ENCODE measurements at places on chromosomes 5 and 9.

GRCh38 chr5:113359419-113359818 lies 75.4 kb downstream of the TSSK1B start:
- no peak for DNase-seq

- no peak for DNase-seq
Observed at GRCh38 chr5:149423794-149424268, 44.7 kb upstream of the IL17B start.

- DNase-seq, result no peak
Observed at GRCh38 chr5:108398964-108399363, 17.1 kb upstream of the FBXL17 start.

GRCh38 chr5:158289967-158290366 lies 431.0 kb upstream of the CLINT1 start:
- no peak for DNase-seq

DNA sequence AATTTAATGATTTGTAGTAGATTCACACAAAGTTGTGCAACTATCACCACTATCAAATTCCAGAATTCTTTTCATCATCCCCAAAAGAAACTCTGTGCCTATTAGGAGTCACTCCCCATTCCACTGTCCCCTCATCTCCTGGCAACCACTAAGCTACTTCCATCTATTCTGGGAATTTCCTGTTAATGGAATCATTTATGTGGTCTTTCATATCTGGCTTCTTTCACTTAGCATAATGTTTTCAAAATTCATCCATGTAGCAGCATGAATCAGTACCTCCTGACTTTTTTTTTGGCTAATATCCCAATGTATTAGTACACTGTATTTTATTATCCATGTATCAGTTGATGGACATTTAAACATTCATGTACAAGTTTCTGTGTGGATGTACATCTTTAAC lies 157.6 kb downstream of the TTC39B start:
- DNase-seq, result no peak

- DNase-seq, result no peak
Observed at GRCh38 chr9:107699231-107699630, 209.7 kb upstream of the KLF4 start.

DNA sequence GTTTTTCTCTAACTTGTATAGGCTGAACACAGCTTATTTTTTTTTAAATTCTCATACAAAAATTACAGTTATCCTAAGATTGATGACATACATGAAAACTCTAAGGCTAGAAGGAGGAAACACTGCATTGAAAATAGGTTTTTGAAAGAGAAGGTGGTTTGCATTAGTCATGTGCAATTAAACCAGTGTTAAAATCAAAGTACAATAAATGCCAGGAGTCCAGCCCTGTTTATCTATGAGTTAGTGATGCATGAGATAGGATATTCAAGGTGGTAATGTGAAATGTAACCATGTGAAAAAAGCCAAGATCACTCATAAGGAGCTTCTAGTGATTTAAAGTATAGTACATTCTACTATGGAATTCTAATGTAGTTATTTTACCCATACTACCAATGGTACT lies 444.9 kb upstream of the CYLC2 start:
- DNase-seq, result no peak

GRCh38 chr5:31936683-31937082 lies 237.4 kb downstream of the GOLPH3 start:
- no peak for DNase-seq

DNA sequence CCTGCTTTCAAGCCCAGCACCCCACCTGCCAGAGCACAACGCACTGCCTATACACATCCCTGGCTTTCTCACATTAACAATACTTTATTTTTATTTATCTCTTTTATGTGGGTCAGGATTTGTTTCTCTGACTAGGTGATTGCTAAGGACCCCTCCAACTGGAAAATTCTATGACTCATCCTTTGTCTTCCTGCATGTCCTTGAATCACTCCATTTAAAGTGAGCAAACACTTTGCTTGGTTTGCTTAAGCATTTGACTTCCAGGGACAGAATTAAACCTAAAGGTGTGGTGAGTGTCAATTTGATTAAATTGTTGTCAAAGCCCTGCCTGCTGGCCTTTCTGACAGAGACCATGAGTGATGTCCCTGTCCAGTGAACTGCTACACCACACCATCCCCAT lies 536.5 kb upstream of the BRINP1 start:
- DNase-seq, result no peak

DNA sequence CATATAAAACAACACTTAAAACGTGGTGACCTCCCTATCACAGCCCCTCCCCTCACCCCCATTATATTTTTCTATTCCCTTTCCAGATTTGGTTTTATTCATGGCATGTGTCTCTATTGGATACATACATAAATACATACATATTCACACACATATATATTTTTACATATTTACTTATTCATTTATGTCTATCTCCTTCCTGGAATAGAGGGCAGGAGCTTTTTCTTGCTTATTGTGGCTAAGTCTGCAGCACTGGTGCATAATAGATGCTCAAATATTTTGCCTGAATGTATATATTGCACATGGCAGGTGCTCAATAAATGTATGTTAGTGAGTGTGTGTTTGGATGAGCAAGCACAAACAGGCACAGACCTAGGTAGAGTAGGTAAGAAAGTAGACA lies 2.5 kb downstream of the AGXT2 start:
- no peak for DNase-seq

DNA sequence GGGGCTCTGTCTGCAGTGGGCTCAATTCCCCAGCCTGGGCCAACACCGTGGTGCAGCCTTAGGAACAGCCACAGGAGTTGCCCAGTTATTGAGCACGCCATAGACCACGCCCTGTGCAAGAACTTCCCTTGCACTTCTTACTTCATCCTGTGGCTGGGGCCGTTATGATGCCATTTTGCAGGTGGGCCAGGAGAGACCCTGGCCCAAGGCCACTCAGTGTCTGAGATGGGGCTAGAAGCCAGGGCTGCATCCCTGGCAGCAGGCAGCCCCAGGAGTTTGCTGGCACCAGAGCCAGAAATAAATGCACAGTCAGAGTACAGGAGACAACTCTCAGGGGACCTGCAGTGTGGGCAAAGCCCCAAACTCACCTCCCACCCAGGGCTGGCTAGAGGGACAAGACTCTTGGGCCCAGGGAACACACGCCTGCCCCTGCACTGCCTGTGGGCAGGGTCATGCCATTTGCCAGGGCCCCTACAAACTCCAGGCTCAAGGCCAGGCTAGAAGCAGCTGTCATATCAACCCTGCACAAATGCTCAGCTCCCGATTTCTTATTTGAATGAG lies 6.7 kb downstream of the CORO2A start:
- no peak for DNase-seq

DNA sequence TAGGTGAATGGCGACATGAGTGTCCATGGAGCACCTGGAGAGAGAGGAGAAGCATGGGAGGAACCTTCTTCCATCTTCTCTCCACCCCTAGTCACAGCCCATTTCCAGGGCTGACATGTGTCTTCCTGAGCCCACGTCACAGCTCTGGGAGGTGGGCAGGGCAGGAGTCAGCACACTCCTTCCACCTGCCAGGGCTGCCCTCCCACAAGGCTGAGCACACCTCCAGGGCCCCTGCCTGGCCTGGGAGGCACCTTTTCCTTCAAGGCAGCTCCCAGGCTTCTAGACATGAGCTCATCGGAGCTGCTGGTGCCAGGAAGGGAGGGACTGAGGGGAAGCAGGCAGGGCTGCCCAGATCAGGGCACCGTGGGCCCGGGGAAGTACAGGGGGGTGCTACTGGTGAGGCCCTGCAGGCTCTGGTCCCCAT lies 13.6 kb upstream of the SYNPO start:
- no peak for DNase-seq

DNA sequence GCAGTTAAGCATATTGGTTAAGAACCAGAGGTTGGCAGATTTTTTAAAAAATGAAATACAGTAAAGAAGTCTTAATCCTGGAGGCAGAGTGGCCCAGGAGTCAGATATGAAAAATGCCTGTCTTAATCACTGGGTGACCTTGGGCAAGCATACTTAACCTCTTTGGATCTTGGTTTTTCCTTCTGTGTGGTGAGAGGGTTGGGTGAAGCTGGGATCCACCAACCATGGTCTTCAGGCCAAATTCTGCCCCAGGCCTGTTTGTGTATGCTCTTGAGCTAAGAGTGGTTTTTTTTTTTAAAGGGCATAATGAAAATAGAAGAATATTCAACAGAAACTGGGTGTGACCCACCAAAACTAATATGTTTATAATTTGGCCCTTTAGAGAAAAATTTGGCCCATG lies 20.0 kb upstream of the TEX48 start:
- DNase-seq, result no peak

- no peak for DNase-seq
Observed at GRCh38 chr9:128211186-128211980, 8.2 kb downstream of the DNM1 start.

GRCh38 chr9:34884747-34885189 lies 73.3 kb upstream of the PHF24 start:
- DNase-seq, result no peak

DNA sequence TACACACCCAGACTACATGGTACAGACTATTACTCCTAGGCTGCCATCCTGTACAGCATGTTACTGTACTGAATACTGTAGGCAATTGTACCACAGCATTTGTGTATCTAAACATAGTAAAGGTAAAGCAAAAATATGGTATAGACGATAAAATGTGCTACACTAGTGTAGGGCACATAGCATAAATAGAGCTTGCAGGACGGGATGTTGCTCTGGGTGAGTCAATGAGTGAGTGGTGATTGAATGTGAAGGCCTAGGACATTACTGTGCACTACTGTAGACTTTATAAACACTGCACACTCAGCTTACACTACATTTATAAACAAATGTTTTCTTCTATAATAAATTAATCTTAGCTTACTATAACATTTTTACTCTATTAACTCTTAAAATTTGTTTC lies 25.6 kb downstream of the ANKRD55 start:
- DNase-seq, result no peak

DNA sequence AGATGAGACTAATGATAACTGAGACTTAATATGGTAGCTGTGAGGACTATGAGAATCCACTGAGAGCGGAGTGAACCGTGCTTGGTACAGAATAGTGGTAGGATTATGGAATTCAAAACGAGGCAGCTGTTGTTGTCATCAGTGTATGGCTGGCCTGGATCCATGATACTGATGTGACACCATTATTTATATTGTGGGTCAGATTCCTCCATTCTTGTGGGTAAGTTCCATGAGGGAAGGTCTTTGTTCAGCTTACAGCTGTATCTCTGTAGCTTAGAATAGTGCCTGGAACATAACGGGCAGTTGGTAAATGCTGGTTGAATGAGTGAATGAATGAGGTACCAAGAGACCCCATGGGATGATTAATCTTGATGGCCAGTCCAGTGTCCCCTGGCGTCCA lies 61.8 kb downstream of the ACER2 start:
- DNase-seq, result no peak

- DNase-seq, result no peak
Observed at GRCh38 chr5:139705191-139705590, 57.0 kb downstream of the CXXC5 start.

- no peak for DNase-seq
Observed at GRCh38 chr9:113057193-113057592, 669 bp upstream of the ZFP37 start.

- no peak for DNase-seq
Observed at GRCh38 chr5:65017636-65018035, 248.9 kb downstream of the CWC27 start.

DNA sequence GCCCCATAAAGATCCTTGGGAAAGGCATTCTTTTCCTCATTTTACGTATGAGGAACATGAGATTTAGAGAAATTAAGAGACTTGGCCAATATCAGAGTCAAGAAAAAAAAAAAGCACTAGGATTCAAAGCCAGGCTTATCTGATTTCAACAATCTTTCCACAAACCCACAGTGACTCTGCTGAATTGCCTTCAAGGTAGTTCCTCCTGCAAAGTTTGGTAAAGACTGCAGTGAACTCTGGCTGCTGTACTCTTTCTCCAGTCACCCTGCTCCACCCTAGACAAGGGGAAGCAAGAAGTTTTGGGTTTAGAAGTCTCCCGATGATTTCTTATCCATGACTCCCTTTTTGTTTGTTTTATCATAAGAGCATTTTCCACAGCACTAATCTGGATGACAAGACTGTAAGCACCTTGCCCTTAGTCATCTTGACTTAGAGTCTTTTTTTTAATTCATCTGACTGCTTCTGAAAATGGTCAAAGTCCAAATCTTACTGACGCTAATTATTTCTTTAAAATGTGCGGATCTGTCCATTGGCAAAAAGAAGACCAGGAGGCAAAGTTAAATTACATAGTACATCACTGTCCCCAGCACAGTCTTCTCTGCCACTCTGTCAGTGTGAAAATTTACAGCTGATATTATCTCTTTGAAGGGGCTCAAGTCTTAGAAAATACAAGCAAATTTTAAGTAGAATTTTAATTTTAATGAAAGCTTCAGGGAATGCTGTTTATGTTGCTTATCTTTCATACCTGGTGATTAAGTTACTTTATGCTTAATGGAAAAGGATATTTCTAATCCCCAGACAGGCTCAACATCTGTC lies 180.1 kb downstream of the TTLL11 start:
- no peak for DNase-seq

- DNase-seq, result no peak
Observed at GRCh38 chr5:57455511-57456455, 26.8 kb downstream of the ACTBL2 start.

DNA sequence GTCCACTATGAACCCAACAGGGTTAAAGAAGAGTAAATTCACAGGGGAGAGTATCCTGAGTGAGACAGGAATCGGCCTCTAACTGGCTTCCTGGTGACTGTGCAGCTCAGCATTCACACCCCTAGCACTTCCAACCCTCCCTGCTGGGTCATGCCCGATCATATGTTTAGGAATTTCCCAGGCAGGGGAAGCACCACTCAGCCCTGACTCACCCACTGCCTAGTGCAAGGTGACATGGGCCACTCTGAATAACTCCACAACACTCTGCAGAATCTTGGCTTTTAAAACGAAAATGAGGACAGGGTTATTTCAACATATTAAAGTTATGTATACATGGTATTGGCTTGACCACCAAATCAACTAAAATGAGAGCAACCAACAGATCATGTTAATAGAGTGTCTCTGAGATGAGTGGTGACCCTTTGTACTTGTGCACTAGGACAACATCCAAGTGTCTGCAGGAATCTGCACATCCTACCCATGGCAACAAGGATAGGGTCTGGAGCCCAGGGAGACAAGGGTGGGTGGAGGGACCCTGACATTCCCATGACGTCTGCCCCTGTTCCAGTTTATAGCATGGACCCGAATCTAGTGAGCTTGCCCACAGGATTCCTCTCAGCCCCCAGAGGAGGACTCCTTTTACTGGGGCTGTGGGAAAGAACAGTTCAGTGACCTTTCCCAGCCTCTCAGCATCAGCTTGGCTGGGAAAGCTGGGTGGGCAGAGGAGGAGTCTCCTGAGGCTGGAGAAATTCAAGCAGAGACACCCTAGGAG lies 485.8 kb downstream of the SEMA5A start:
- DNase-seq, result no peak

DNA sequence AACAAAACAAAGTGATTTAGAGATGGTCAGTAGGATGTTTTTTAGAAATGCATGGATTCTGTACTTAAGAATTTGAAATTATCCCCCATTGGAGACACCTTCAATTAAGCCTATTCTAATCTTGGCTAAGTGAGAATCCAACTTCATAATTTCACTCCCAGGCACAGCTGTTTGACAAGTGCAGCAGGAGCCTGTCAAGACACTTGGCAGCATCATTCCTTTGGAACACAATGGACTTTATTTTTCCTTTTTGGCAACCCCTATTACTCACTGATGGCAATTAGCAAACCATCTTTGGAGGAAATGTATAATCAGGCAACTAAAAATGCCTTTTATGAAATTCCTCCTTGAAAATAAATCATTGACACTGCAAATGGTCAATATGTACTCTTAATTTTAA lies 194.7 kb downstream of the GLIS3 start:
- DNase-seq, result no peak

- no peak for DNase-seq
Observed at GRCh38 chr5:57561231-57561842, 78.7 kb upstream of the ACTBL2 start.

Data from type B pancreatic cell (in vitro differentiated cells).